ENCODE measurements at places on chromosomes 12 and 14.

GRCh38 chr12:122072031-122072970, 6.3 kb upstream of the MLXIP start:
- DNase-seq: peak; percentile 89

GRCh38 chr12:110282956-110283817, 2.1 kb downstream of the ATP2A2 start:
- DNase-seq: no peak

- no peak for DNase-seq
Measured at GRCh38 chr12:12425616-12426015, 68.7 kb downstream of the BORCS5 start.

DNA sequence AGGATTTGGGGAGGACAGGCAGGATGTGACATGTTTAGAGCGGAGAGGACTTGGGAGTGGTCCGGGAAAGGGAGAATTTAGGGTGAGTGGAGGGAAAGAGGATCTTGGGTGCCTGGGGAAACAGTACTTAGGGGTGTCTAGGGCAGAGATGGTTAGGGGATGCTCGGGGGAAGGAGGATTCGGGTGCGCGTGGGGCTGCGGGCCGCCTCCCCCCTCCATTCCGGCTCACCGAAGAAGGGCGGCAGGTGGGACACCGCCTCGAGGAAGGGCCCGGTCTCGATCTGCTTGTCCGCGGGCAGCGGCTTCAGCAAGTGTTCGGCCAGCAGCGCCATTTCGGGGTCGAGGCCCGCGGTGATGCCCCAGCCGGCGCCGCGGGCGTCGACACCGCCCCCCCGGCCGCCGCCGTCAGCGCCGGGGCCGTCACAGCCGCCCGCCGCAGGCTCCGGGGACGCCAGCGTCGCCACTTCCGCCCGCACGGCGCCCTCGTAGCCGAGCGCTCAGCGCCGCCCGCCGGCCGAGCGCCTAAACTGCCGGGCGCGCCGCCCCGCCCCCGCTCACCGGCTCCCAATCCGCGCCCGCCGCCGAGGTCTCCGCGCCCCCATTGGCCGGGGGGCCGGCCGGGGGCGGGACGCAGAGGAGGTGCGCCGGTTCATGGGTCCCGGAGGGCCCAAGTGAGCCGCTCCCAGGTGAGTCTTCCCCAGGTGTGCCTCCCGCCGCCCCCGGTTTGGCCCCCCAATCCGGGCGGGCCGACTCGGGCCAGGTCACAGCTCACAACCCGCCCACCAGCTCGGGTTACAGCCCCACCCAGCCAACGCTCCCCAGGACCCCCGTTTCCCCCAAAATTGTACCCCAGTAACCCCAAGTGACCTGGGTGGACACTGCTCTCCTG, at the start of gene GLTP:
Gene GLTP (minus strand): TSS at position 499 of the 889 bp plus-strand sequence. CDS start 167 bp downstream, at position 332.
- DNase-seq: no peak

Data from HS-5 (cell line).